ENCODE measurements at places on chromosomes 12 and 14.

GRCh38 chr12:124188561-124189405, 106.1 kb upstream of the RFLNA start:
- DNase-seq, result no peak

DNA sequence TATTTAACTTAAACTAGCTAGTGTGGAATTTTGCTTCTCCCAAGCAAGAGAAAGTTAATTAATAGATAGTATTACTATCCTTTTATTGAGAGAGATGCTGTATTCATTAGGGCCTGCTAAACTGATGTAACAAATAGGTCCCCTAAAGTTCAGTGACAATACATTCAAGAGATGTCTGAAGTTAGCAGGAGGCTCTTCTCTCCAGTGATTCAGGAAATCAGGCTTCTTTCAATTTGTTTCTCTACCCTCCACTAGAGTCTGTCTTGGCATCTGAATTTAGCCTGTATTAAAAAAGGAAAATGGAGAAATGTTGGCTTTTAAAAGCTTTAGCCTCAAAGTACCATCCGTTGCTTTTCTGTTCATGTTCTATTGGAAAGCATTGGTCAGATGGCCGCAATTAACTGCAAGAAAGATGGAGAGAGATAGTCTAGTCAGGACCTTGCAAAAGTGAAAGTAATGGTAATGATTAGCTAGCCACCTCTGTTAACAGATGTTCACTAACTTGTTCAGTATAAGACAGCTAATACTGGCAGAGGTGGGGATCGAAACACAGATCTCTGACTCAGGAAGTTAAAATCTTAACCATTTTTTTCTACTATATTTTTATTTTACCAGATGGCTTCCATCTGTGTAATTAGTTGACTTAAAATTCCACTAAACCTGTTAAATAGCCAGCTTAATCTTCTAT, 786.8 kb downstream of the TMTC2 start:
- DNase-seq, result no peak

- DNase-seq, result no peak
Measured at GRCh38 chr12:69810870-69811498, 14.0 kb upstream of the MYRFL start.

DNA sequence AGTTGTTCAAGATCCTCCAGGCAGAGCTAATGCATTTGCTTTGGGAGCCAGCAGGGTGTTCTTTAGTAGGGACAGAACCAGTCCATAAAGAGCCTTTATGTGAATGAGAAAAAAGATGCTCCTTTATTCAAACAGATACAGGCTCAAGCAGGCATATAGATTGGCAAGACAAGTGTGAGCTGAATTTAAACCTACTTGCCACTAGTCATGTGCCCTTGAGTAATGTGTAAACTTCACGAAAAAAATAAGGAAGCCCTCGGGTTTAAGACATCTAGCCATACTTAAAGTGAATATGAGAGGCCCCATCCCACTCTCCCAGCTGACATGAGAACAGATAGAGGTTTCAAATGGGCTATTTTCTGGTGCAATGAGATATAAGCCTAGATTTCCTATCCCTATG, 43.1 kb upstream of the STRAP start:
- no peak for DNase-seq

- DNase-seq, result no peak
Measured at GRCh38 chr12:100797246-100797645, 2.7 kb downstream of the ANO4 start.

GRCh38 chr12:76003355-76003638, 28.3 kb downstream of the PHLDA1 start:
- DNase-seq, result no peak

DNA sequence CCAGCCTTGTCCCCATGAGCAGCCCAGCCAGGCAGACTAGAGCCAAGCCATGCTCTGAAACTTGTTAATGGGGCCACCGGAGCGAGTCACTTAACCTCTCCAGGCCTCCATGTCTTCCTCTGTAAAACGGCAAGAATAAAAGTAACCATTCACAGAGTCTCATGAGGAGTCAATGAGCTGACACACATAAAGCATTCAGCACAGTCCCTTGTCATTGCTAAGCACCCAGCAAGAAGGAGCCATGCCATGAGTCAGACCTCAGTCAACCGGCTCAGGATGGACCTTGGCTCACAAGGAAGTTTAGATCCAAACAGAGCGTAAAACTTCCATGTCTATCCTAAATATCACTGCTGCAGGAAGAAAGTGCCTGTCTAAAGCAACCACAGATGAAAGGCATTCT, 10.6 kb downstream of the FICD start:
- no peak for DNase-seq

- no peak for DNase-seq
Measured at GRCh38 chr12:40312982-40313576, 88.3 kb downstream of the LRRK2 start.

- DNase-seq, result no peak
Measured at GRCh38 chr12:97754306-97754705, 291.7 kb downstream of the RMST start.

GRCh38 chr12:123427036-123427769, 9.3 kb downstream of the RILPL2 start:
- no peak for DNase-seq

- no peak for DNase-seq
Measured at GRCh38 chr14:91714805-91715204, 17.1 kb downstream of the CATSPERB start.

DNA sequence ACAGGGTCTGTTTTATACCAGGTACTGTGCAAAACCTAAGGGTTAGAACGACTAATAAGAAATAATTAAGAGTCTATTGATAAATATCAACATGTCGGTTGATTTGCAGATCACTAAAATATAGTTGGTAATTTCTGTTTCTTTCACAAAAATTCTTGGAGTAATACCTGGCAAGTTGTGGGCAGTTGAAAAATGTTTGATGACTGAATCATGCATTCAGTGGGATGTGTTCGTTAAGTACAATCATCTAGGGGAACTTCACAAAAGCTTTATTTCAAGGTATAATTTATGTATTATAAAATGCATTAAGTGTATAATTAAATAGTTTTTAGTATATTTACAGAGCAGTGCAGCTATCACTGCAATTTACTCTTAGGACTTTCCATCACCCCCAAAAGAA, 120.0 kb downstream of the KCNA5 start:
- no peak for DNase-seq

DNA sequence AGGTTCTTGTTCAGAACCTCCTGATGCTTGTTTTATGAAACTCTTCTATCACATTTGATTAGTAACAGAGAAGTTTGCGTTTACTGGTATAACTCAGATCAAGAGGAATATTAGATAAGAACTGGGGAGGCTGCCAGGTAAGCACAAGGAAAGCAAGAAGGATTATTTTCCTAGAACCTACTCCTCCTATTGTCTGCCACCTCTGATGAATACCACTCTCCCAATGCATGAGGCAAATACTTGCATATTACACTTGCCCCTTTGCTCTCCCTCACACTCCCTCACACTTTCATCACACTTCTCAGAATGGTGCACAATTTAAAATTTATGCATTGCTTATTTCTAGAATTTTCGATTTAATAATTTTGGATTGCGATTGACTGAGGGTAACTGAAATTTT, 43.6 kb downstream of the LIN7A start:
- no peak for DNase-seq

GRCh38 chr12:56128670-56129205, 671 bp downstream of the ESYT1 start:
- DNase-seq, result no peak

- DNase-seq, result no peak
Measured at GRCh38 chr14:46250113-46250703, 401.4 kb downstream of the RPL10L start.

GRCh38 chr12:30485230-30485890, 210.3 kb downstream of the IPO8 start:
- no peak for DNase-seq

GRCh38 chr12:120997448-120997847, 18.8 kb downstream of the C12orf43 start:
- no peak for DNase-seq

DNA sequence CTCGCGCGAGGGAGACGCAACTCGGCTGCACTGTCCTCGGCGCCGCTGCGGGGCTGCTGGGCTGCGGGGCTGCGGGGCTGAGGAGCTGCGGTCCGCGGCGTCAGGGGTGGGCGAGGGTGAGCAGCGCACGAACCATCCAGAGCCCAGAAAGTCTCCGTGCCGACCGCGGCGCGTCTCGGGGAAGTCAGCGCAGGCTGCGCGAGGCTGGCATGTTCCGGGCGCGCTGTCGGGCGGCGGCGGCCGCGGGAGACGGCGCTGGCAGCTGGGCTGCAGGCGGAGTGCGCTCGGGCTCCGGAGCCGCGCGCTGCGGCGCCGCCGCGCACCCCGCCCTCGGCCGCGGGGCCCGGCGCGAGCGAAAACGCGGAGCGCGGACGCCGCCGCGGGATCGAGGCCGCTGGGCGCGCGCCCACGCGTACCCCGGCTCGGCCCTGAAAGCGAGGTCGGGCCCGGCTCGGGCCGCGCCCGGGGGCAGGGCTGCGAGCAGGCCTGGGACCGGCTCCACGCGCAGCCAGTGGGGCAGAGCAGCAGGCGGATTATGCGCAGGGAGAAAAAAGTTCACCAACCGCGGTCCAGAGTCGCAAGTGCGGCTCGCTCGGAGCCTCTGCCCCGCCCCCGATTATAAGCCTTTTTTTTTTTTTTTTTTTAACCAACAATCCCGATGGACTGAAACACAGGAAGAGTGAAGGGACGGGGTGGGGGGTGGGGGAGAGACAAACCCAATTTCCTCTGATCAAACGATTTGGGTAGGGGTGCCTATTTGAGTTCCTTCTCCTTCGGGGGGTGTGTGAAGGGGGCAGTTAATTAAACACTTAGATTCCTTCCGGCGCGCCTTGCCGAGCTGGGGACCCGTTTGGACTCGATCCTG, at the start of gene PRICKLE1:
Gene PRICKLE1, minus strand, starts transcription at position 282 of the 865 bp plus-strand sequence. CDS start 117,230 bp downstream, outside the sequence.
- DNase-seq, result no peak

DNA sequence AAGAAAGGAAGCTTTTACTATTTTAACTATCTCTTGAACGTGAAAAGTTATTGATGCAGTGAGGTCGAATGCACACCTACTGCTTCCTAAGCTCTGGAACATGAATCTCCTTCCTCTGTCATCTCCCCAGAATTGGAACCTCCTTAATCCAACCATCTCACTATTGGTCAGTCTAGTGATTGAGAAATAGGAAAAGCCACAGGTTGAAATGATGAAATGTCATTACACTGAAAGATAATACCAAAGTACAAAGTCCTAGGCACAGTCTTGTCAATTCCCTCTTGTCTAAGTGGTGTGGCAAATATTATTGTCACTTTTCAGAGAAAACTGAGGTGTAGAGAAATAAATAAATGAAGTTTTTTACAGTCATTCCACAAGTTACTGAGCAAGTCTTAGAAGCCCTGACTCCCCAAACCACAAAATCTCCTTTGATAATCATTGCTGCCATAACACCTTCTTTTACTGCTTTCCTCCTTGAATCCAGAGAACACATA, 19.5 kb upstream of the HIGD1C start:
- DNase-seq, result no peak

DNA sequence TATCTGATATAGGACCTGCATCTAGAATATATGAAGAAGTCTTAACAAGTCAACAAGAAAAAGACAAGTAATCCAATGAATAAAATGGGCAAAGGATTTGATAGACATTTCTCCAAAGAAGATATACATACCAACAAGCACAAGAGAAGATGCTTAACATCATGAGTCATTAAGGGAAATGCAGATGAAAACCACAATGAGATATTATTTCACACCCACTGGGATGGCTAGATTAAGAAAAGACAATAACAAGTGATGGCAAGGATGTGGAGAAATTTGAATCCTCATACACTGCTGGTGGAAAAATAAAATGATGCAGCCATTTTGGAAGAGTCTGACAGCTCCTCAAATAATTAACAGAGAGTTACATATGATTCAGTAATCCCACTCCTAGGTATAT, 502.6 kb downstream of the FUT8 start:
- DNase-seq, result no peak

DNA sequence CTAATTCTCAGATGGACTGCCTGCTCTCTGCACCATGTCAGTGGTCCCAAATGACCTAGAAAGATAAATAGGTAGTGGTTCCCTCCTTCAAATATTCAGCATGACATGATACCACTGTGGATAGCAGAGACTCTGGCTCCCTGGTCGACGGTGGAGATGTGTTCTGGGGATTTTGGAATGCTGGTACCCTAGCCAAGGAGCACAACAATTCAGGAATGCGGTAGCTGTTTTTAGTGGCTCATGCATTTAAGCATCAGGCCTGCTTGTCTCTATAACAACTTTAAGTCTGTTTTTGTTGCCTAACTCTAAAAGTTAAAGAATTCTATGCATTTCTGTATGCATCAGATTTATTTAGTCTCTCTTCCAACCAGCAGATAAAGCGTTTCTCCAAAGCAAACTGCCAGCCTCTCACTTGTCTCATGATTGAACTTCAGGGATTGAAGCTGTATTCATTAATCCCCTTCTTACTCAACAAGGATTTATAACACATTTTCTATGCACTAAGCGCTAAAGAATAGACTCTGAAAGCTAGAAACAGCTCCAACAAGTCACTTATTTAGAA, 164.9 kb upstream of the BMP4 start:
- no peak for DNase-seq

DNA sequence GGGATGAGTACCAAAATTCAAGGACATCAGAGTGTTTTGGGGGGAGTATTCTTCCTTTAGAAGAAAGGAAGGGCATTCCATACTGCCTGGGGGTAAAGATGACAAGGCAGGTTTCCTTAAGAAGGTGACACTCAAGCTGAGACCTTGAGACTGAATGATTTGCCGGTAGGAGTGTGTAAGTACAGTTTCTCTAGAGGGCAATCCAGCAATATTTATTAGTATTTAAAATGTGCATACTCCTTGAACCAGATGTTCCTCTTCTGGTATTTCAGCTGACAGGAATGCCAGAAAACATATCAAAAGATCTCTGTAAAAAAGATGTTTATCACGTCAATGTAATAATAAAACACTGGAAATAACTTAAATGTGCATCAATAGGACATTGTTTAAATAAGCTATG, 106.4 kb upstream of the TMCC3 start:
- no peak for DNase-seq

GRCh38 chr12:48010366-48010970, 6.2 kb upstream of the COL2A1 start:
- no peak for DNase-seq

- DNase-seq, result no peak
Measured at GRCh38 chr14:66088656-66089055, 397.5 kb upstream of the CCDC196 start.

DNA sequence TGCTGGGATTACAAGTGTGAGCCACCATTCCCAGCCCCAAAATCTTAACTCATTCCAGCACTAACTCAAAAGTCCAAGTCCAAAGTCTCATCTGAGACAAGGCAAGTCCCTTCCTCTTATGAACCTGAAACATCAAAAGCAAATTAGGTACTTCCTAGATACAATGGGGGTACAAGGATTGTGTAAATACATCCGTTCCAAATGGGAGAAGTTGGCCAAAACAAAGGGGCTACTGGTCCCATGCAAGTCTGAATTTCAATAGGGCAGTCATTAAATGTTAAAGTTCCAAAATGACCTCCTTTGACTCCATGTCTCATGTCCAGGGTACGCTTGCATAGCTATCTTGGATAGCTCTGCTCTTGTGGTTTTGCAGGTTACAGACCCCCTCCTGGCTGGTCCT, 94.7 kb upstream of the PPM1H start:
- no peak for DNase-seq

DNA sequence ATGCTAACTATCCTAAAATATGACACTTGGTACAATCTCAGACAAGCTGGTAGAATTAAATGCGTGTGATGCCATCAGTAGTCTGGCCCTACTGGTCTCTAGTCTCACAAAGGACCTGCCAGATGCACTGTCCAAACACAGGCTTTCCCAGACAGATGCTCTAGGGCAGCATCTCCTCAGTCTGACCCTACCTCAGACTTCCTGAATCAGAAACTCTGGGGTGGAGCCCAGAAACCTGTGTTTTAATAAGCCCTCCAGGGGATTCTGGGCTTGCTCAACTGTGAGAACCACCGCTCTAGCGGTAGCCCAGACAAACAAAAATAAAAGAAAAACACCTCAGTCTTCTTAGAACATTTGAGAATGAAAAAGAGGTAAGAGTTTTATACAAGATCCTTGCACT, 48.0 kb downstream of the BDKRB1 start:
- DNase-seq, result no peak

Data from NCI-H526 treated with DMSO at 0.1 percent for 48 hours (cell line).